ENCODE measurements at places on chromosomes 5 and 9.

DNA sequence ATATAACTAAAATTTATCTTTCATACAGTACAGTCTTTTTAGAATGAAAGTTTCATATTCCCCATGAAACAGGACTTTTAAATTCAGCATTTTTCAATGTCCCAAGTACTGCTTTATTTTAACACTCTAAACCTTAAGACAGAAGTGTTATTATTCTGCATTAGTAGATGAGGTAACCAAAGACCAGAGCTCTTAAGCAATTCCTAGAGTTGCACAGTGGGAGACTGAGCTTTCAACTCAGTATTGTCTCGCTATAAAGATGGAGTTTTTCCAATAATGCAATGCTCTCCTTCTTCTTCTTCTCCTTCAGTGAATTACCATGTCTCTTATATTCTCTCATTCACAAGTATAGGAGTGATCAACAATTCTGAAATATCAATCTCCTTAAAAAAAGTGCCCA, 479.7 kb downstream of the CETN3 start:
- no peak for DNase-seq

DNA sequence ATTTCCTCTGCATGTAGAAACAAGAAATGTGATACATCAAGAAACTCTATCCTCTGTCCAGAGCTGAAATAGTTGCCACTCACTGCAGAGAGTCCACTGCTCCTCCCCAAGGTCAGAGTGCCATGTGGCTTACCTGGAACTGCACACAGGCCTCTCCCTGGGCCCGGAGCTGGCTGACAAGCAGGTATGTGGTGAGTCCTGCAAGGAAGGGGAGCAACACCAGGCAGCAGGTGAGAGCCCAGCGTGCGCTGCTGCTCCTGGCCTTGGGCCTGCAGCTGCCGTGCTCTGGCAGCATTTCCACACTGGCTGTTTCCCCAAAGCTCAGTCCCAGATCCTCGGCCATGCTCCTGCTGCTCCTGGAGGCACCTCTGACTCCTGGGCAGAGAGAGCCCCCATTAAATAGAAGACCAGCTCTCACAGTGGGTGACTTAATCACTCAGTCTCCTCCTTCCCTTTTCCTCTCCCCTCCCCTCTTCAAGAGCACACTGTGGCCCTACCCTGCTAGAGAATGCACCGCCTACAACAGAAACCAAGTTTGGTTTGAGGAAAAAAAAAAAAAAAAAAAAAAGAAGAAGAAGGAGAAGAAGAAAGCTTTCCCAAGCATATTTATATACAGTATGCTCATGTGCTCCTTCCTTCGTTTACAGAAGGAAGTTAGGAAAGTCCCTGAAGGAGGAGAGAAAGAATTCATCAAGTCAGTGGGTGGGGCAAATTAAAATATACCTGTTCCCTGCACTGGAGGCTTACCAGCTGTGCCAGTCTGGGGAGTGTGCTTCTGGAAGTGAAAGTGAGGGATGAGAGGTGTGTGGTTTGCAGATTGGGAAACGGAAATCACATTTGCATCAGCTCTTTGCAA, at the start of gene TNFSF15:
Gene TNFSF15 (minus strand): TSS at position 370 of the 856 bp plus-strand sequence. CDS start 27 bp downstream, at position 343.
- DNase-seq = peak; percentile 56

- DNase-seq = no peak
Observed at GRCh38 chr9:121662359-121662758, 10.9 kb downstream of the DAB2IP start.

DNA sequence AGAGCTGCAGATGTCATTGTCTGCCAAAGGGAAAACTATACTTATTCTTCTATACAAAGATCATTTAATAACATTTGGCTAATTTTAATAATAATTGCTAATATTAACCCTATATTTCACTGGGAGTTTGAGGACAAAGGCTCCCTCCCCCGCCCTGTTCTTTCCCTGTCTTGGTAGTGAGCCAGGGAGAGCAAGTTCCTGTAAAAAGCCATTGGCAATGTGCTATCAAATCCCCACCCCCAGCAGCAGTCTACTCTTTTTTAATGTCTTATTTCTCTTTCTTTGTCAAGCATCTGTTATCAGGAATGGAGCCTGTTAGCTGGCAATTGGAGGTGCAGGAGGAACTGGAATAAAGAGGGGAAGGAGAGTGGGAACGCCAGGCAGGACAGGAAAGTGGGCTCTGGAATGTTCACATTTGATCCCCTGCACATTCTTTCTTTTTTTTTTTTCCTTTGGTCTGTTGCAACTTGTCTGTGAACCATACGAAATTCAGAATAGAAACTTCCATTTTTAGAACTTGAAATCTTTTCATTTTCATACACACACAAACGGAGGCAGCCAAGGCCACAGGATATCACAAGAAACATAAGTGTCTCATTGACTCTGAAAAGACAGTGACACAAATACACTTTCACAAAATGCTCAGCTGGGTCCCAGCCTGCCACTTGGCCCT, 664.8 kb upstream of the ZNF608 start:
- peak; percentile 79 for DNase-seq

DNA sequence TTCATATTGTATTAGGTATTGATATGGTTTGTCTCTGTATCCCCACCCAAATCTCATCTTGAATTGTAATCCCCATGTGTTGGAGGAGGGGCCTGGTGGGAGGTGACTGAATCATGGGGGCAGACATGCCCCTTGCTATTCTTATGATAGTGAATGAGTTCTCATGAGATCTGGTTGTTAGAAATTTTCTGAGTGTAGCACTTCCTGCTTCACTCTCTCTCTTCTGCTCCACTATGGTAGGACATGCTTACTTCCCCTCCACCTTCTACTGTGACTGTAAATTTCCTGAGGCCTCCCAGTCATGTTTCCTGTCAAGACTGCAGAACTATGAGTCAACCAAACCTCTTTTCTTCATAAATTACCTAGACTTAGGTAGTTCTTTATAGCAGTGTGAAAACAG, 187.4 kb upstream of the SLC24A2 start:
- no peak for DNase-seq

DNA sequence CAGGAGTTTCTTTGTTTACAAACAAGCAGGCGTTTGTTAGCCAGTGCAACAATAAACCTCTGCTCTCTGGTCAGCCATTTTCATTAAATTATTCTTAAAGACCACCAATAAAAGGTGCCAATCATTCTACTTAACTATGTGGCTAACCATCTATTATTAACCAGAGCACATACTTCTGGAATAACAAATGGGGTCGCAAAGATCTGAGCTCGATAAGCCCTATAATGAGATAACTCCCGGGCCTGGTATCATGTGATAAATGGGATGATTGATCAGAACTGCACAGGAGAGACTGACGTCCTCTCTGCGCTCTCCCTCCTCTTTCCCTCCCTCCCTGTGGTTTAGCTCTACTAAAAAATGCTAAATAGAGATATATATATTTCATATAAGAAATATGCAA, 488.2 kb downstream of the NTRK2 start:
- DNase-seq = no peak

GRCh38 chr5:43619380-43619779, 16.4 kb downstream of the NNT start:
- peak; percentile 47 for DNase-seq

GRCh38 chr5:137791387-137791786, 37.2 kb upstream of the HNRNPA0 start:
- no peak for DNase-seq

- DNase-seq = peak; percentile 11
Observed at GRCh38 chr9:95653246-95653645, 136.5 kb upstream of the PTCH1 start.

- DNase-seq = no peak
Observed at GRCh38 chr5:122836947-122837346, 8.5 kb upstream of the SNX24 start.

Measured in fibroblast of lung (primary cell).